ENCODE measurements at places on chromosomes 2 and 18.

DNA sequence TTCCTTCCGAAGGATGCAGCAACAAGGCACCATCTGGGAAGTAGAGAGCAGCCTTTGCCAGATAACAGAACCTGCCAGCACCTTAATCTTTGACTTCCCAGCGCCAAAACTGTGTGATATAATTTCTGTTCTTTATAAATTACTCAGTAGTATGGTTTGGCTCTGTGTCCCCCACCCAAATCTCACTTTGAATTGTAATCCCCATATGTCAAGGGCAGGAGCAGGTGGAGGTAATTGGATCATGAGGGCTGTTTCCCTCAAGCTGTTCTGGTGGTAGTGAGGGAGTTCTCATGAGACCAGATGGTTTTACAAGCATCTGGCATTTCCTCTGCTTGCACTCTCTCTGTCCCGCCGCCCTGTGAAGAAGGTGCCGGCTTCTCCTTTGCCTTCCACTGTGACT, 899.9 kb downstream of the TRIB2 start:
- DNase-seq = no peak

GRCh38 chr2:224032283-224032682, 6.8 kb downstream of the SERPINE2 start:
- no peak for DNase-seq

GRCh38 chr2:97988722-97989121, 7.0 kb downstream of the TMEM131 start:
- no peak for DNase-seq

- DNase-seq = no peak
Measured at GRCh38 chr2:230640540-230641011, 72.1 kb upstream of the CAB39 start.

GRCh38 chr2:104844807-104845551, 8.9 kb upstream of the POU3F3 start:
- no peak for DNase-seq

DNA sequence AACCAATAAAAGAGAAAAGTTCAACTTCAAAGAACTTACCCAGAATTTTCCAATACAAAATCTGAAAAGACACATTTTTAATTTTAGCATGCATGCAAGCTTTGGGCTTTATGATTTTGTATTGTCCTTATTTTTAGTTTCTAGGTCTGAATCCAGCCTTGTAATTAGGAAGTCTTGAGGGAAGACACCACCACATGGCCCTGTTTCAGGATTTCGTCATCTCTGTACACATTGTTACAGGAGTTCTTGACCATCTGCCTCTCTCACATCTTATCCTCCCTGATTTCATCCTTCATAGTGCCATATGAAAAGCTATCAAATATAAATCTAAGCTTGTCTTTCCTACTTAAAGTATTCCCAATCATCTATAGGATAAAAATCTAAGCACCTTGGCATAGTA, 176.1 kb downstream of the TXNL1 start:
- DNase-seq = no peak

DNA sequence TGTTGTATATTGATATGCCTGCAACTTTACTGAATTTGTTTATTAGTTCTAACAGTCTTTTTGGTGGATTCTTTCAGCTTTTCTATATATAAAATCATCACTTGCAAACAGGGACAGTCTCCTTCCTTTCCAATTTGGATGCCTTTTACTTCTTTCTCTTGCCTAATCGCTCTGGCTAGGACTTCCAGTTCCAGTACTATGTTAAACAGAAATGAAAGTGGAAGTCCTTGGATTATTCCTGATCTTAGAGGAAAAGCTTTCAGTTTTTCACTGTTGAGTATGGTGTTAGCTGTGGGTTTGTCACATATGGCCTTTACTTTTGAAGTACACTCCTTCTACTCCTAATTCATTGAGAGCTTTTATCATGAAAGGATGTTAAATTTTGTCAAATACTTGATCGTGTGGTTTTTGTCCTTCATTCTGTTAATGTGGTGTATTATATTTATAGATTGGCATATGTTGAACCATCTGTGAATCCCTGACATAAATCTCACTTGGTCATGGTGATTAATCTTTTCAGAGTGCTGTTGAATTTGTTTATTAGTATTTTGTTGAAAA, 52.9 kb downstream of the REL start:
- no peak for DNase-seq

- DNase-seq = no peak
Measured at GRCh38 chr18:22106536-22107292, 62.7 kb upstream of the GATA6 start.

DNA sequence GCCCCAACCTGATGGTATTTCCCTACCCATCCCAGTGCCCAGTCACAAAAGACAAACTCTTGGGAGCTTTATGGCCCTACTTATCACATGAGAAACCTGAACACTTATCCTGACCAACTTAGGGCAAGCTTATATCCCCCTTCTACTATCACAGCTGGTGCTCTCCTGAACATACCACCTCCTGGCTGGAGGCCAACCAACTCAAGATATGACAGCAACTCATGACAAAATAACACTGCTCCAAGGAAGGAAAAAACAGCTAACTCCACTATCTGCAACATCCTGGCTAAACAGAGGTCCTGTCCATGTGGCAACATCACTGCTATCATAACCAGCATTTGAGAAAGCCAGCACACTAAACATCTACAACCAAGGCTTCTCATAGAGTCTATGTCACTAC, 20.9 kb upstream of the CLASP1 start:
- DNase-seq = no peak

- no peak for DNase-seq
Measured at GRCh38 chr18:78099979-78100588, 850.4 kb downstream of the GALR1 start.

GRCh38 chr18:21264651-21265050, 22.6 kb downstream of the GREB1L start:
- DNase-seq = no peak

GRCh38 chr18:48342125-48342524, 67.1 kb downstream of the ZBTB7C start:
- DNase-seq = no peak

DNA sequence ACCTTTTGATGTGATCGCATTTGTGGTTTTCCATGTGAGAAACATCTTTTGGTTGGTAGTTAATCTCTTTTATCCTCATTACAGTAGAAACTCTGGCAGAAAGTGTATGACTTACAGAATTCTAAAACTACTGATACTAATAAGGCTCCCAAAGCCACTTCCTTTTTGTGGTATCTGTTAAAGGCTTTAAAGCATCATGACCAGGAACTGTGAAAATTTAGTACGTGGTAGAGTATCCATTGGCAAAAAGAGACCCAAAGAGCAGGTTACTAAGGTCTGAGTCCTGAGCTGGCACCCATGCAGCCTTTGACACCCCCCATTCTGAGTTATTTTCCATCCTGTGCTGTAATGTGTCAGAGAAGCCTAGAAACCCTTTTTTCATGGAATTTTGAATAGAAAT, 94.5 kb downstream of the DPP4 start:
- no peak for DNase-seq

DNA sequence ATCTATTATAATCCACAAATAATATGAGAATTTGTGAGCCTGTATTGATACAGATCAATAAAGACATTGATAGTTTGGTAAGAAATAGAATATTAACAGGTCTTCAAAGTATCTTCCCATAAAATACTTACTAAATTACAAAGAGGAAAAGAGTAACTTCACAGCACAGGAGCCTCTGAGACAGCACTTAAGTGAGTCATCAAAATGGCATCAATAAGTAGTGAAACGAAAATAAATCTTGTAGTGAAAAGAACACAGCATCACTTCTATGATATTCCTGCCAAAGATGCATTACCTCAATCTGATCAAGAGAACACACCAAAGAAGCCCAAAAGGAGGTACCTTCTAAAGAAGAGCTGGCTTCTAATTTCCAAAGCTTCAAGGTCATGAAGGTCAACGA, 116.4 kb downstream of the CBLN2 start:
- DNase-seq = no peak

DNA sequence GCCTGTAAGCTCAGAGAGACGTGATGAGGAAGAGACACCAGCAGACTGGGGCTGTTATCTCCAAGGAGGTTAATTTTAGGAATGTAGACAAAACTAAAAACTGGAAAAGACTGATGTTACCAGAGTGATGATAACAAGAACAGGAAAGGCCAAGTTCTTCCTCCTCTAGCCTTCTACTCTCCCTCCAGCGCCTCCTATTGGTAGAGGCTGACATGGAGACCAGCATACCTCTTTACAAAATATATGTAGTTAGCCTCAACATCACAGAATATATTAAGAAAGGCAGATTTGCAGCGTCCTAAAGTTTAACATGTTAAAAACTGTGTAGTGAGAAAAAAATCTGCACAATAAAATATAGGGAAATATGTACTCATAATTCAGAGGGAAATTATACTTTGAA, 66.0 kb downstream of the TCF4 start:
- peak; percentile 6 for DNase-seq

DNA sequence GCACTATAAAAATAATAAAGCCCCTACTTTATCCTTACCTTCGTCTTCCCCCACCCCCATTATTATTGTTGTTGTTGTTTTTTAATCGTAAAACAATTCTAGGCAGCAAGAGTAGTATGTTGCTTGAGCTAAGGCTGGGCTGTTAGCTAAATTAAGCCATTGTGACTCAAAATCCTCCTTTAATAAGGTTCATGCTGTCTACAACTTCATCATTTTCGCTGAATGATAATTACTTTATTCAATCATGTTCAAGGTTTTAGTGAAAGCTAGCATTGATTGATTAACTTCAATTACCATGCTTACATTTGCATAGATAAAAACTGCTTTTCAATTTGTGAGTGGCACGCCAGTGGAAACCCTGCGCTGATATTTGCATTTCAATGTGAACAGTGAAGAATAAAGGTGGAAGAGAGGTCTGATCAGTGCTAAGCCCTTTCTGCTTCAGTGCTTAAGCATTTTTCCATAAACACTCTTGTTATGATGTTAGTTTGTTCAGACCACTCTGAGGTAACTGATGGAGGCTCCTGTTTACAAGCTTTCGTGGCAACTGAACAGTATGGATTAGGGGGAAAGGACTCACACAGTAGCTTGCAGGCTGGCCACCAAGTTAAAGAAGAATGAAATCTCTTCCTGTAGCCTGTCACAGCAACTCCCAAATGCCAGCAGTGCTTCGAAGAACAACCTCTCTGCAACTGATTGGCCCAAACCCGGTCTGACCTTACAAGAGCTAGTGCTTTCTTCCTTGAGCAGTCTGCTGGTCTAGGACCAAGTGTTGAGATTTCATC, 156.8 kb downstream of the GPD2 start:
- no peak for DNase-seq

- DNase-seq = no peak
Measured at GRCh38 chr2:191927991-191928390, 81.1 kb upstream of the CAVIN2 start.

- no peak for DNase-seq
Measured at GRCh38 chr18:58761970-58762780, 90.9 kb downstream of the MALT1 start.

GRCh38 chr18:57918601-57919000, 115.5 kb upstream of the ATP8B1 start:
- no peak for DNase-seq

- DNase-seq = no peak
Measured at GRCh38 chr2:113370030-113370429, 67.5 kb upstream of the ZNG1B start.

- DNase-seq = no peak
Measured at GRCh38 chr2:133667968-133668367, 99.7 kb upstream of the NCKAP5 start.

DNA sequence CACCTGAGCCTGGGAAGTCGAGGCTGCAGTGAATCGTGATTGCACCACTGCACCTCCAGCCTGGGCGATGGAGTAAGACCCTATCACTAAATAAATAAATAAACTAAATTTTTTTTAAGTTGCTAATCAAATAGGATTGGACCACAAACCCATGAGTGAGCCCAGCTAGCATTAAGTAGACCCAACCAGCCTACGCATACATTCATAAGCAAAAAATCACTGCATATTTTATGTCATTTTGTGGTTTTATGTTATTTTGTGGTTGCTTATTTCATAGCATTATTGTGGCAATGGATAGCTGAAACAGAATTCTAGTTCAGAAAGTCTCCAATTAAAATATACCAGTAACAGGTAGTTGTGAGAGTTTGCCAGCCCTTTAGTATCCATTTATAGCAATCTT, 29.1 kb upstream of the ZC3H15 start:
- no peak for DNase-seq

DNA sequence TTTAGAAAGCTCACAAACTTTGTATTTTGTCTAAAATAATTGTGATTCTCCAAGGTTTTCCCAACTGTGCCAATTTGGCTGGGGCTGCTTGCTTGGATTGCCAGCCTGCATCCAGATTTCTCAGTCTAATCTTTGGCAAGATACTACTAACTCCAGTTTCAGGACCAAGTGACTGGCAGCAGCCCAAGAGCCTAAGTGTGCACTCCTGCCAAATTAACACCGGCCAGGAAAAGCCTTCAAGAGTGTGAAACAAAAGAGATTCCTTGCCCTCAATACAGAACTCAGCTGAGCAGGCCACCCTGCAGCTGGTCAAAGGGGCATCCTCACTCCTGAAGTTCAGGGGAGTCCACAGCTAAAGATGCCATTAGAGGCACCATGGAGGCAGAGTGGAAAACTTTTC, 589.0 kb upstream of the ACVR2A start:
- DNase-seq = no peak

DNA sequence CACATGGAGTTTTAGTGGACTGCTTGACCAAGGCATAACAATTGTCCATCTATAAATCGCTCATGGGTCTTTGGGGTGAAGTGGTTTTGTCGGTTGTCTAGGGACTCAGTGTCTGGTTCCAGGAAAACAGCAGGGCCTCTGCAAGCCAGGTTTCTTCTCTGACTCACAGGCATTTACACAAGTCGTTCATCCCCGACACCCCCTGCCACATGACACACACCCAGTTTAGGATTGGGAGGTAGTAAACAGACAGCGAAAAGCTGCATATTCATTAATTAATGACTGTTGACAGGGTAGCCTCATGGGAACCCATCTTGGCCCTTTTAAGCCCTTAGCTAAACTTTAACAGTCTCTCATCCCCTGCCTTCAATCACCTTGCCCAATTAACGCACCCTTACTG, 194.8 kb upstream of the ACVR2A start:
- DNase-seq = no peak

DNA sequence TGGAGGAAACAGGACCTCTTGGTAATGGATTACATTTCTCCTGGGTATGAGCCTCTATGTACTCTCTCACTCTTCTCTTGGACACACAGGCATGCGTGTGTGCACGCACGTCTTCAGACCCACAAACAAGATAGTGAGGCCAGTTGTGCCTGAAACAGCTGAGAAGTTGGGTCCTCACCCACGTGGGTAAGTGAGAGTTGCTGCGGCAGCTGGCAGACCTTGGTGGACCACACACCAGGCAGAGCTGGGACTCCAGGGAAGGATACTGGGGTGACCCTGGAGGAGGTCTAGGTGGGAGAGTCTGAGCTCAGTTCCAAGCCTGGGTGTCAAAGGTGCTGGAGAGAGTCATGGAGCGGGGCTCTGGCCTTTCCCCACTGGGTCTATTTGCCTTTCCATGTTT, 194.3 kb downstream of the HAUS1 start:
- no peak for DNase-seq

- no peak for DNase-seq
Measured at GRCh38 chr2:215716956-215717355, 281.1 kb upstream of the FN1 start.

Measured in CD4-positive, alpha-beta T cell treated with Interleukin-17A for 1 hour (primary cell).